Right lung (tissue), 10 donors: ENCODE measurements at places on chromosomes 5 and 9. TPM values are rescaled to one million over a fixed set of nuclear protein-coding genes. Genes with fewer than 3 reads are reported as not detected.
A peak's percentile ranks its signal among the peaks of the same experiment; 100 is the strongest.

PTPA gene
- 118 TPM for polyA plus RNA-seq

GRCh38 chr5:32369542-32370155 is 56.9 kb upstream of the MTMR12 start:
- DNase-seq, result no peak

PCDHB2 gene
- polyA plus RNA-seq, result 7.6 TPM

DNA sequence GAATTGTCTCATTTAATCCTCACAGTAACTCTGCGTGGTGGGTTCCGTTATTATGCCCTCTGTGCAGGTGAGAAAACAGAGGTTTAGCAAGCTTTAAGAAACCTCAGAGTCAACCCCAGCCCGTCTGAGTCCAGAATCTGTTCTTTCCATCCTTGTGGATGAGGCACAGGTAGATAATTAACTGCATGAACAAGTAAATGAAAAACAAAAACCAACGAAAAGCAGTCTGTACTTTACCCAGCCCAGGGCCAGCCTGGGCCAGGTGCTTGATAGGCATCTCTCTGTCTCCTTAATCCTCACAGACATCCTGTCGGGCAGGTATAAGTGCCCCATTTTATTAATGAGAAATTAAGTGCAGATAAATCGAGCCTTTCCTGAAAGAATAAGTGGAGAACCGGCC is 25.3 kb upstream of the CXCL14 start:
- DNase-seq, result no peak

PRDM9 gene
- not detected for polyA plus RNA-seq

- DNase-seq, result no peak
Observed at GRCh38 chr5:80915716-80916115, 44.4 kb upstream of the RASGRF2 start.

ENTPD8 gene
- polyA plus RNA-seq, result 0.54 TPM

DNA sequence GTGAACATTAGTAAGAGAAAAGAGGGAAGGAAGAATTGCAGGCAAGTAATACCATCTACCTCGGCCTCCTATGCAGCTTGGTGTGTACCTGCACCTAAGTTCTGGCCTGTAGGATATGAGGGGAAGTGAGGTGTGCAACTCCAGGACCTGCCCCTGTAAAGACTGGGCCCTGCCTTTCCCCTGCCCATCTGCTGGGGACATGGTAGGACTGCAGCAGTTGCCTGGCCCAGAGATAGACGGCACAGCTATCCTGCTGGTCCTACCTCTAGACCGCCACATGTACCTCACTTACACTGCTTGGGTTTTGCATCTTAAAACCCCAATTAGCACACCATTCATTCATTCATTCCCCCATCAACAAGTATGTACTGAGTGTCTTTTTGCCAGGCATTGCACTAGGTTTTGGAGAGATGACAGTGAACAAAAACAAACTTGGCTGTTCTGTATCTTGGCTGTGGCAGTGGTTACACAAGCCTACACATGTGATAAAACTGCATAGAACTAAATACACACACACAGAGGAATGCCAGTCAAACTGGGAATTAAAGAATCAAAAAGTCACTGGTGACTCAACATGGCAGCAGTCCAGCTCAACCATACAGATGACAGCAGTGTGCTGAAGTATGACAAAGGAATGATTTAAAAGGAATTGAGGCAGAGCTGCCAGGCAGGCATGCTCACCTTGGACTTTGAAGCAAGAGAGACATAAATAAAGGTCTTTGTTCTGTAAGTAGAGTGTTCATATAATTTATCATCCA is 23.3 kb upstream of the MGAT1 start:
- DNase-seq, result no peak

GRCh38 chr9:2174306-2174705 is 159.2 kb downstream of the SMARCA2 start:
- no peak for DNase-seq

DNA sequence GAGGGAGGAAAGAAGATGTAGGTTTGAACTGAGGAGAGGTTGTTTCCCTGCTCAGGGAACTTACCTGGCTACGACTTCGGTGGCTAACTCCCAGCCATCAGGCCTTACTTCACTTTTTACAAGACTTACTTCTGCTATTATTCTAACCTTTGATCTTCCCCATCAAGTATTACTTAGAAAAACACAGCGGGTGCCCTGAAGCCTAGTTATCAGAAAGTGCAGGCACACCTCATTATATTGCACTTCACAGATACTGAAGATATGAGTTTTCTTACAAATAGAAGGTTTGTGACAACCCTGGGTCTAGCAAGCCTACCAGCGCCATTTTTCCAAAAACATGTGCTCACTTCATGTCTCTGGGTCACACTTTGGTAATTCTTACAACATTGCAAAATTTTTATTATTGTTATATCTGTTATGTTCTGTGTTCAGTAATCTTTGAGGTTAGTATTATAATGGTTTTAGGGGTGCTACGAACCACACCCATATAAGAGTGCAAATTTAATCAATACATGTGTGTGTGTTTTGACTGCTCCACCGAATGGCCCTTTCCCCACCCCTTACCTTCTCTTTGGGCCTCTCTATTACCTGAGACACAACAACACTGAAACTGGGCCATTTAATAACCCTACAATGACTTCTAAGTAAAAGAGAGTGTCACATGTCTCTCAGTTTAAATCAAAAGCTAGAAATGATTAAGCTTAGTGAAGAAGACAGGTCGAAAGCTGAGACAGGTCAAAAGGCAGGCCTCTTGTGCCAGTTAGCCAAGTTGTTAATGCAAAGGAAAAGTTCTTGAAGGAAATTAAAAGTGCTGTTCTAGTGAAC is 2102.7 kb upstream of the WWC1 start:
- no peak for DNase-seq

DNA sequence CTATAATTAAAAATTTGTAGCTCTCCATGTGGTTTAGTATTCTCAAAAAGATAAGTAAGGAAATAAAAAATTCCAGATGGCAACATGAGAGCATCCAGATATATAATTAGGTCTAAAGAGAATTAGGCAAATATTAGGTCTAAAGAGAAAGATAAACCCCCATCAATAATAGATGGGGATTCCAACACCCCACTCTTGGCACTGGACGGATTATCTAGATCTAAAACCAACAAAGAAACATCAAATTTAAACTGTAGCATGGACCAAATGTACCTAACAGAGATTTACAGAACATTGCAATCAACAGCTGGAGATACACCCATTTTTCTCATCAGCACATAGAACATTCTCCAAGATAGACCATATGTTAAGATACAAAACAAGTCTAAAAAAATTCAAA is 31.6 kb downstream of the RGMB start:
- DNase-seq, result no peak

DNA sequence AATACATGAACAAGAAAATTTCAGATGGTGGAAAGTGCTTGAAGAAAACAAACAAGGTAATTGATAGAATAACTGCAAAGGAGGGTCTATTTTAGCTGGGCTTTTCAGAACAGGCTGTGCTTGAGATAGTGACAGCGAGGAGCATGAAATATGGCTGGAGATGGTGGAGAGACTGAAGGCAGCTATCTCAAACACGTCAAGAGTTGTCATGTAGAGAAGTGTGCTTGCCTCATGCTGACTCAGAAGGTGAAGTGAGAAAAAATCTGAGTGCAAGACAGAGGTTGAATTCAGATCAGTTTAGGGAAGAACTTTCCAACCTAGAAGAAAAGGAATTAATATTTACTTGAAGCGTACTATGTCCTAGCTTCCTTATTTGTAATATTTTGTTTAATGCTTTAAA is 115.5 kb upstream of the RANBP3L start:
- DNase-seq, result no peak

DNA sequence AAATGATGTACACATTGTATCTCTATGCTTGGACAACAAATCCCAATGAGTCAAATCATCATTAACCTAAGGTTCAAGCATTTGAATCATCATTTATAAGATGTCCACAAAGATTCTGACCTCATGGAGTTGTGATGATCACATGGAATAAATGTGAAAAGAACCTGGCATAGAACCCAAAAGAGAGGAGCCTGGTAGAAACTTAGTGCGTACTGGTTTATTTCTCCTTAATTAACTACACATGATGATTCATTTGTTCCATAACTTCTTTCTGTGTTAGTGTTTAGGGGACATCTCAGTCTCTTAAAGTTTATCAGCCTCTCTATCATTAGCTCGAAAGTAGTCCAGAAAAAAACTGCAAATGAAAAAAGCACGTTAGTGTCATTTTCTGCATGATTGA is 411.6 kb downstream of the BRINP1 start:
- DNase-seq, result no peak

- DNase-seq, result no peak
Observed at GRCh38 chr9:70801181-70801829, 320.1 kb downstream of the TRPM3 start.

SMIM33 gene
- not detected for polyA plus RNA-seq

DNA sequence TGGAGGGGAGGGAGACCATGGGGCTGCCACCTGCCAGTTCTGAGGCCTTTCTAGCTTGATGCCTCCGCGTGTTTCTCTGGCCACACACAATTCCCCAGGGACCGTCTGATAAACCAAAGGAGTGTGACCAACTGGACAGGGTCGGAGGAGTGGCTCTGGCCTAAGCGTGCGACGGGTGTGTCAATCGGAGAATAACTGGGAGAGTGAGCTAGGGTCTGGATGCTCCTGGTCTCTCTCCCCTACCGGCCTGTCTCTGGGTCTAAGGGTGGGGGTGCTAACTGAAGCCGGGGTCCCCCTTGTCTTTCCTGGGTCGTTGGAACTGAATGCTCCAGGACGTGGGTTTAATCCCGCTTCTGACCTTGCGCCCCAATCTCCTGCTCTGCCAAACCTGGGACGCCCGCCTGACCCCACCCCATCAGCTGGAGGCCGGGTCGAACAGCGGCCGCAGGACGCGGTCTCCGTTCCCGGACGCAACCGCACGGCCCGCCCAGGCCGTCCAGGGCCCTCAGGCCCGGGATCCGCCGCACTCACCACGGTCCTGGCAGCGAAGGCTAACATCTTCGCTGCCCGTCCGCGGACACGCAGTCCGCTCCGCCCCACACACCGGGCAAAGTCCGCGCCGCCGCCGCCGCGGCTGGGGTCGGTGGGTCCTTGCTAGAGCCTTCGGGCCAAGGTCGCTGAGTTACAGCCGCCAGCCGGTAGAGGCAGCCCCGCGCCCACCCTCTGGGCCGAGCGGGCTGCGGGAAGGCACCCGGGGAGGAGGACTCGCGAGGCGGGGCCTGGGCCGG is 447 bp downstream of the CRAT start:
- peak; percentile 11 for DNase-seq

DNA sequence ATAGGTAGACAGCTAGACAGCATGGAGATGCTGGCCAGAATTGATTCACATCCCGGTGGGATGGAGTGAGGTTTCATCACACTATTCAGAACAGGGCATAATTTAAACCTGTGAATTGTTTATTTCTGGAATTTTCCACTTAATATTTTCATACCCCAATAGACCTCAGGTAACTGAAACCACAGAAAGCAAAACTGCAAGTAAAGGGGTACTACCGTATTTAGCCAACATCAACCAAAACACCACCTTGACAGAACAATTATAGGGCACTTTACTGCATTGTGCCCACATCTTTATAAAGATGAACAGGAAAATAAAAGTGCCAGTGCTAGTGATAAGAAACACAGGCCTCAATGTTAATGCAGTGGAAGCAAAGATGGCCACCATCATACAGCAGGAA is 7.5 kb downstream of the SERINC5 start:
- no peak for DNase-seq

SPATA31C1 gene
- polyA plus RNA-seq, result not detected

LCN9 gene
- not detected for polyA plus RNA-seq

DNA sequence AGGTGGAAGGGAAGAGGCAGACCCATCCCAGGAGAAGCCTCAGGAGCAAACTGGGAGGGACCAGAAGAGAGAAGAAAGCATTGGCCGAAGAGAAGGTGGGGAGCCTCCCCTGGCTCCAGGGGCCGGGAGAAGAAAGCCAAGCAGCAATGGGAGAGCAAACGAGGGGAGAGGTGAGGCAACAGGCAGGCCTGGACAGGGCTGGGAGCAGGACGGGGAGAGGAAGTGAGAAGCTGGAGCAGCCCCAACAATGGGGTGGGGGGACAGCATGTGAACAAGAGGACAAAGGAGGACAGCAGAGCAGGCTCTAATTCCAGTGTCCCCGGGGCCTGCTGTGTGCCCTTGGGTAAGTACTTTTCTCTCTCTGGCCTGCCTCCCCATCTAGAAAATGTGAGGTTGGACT is 115.3 kb downstream of the PSD2 start:
- no peak for DNase-seq

DNA sequence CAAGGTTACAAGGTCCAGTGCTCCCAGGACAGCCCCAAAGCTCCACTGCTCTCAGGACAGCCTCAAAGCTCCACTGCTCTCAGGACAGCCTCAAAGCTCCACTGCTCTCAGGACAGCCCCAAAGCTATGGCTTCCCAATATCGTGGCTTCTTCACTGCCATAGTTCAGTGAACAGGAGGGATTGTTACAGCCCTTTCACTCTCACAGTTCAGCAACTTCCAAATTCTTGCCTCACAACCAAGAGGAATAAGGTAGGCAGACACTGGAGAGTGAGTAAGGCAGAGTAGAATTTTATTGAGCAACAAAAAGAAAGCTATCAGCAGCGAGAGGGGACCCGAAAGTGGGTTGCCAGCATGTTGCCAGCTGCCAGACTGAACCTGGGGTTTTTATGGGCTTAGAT is 277.6 kb downstream of the CDH10 start:
- no peak for DNase-seq

DNA sequence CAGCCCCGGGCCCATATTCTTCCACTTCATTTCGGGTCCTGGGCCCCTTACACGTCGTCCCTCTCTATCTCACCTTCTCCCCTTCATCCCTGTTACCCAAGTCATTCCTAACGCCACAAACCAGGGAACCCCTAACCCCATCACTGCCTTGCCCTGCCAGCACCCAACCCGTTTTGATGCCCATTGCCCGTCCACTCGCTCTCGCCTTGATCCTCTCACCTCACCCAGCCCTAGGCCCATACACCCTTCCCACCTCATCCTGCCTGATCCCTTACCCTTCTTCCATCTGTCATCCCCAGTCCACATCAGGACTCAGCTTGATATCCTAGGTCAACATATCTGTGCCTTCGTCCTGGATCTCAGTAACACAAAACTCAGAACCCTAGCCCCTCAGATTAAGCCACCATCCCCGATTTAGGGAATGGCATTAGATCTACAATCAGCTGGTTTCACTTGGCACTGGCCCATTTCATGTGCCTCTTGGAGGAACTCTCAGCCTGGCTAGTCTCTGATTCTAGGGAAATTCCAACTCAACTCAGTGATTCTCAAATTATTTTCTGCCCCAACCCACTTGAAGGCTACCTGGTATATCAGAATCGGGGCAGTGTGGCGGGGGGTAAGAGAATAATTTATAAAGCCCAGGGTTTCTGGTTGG is 489 bp downstream of the CHMP5 start:
- DNase-seq, result no peak

GRCh38 chr9:16654596-16655126 is 215.8 kb downstream of the BNC2 start:
- DNase-seq, result peak; percentile 49

DNA sequence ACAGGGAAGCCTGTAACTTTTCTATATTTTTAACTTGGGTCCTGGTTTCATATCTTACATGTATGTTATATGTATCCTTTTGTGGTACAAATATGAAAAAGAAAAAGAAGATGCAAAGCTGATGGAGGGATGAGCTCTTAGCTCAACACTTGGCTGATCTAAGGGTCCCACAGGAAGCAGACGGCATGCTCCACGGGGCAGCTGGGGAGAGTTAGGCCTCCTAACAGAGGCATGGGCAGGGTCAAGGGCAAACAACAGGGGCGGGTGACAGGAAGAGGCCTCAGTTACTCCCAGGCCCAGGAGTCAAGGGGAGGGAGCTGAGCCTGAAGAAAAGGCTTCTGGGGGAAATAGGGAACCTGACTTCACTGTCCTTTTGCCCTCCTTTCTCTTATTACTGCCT is 287.2 kb downstream of the ZSWIM6 start:
- no peak for DNase-seq

GRCh38 chr9:16309469-16310271 is 560.8 kb downstream of the BNC2 start:
- DNase-seq, result peak; percentile 83
